ENCODE measurements at places on chromosomes 3 and 15. TPM values are rescaled to one million over a fixed set of nuclear protein-coding genes. Genes with fewer than 3 reads are reported as not detected.

GRCh38 chr3:19151171-19151570 lies 2.9 kb downstream of the KCNH8 start:
- DNase-seq: no peak

The CHRM5 gene
- total RNA-seq: under 0.01 TPM

The NKIRAS1 gene
- 28.1 TPM for total RNA-seq

The MNS1 gene
- 0.43 TPM for total RNA-seq

The MAPK6 gene
- total RNA-seq: 108 TPM
